NCI-H2081 treated with DMSO at 0.1 percent for 48 hours (cell line): ENCODE measurements at places on chromosomes 1 and 21.
A peak's percentile ranks its signal among the peaks of the same experiment; 100 is the strongest.

- no peak for DNase-seq
These were observed 59.1 kb upstream of the PDC start for GRCh38 chr1:186519982-186520381.

- DNase-seq: no peak
These were observed 4.4 kb upstream of the JUN start for GRCh38 chr1:58788259-58788658.

DNA sequence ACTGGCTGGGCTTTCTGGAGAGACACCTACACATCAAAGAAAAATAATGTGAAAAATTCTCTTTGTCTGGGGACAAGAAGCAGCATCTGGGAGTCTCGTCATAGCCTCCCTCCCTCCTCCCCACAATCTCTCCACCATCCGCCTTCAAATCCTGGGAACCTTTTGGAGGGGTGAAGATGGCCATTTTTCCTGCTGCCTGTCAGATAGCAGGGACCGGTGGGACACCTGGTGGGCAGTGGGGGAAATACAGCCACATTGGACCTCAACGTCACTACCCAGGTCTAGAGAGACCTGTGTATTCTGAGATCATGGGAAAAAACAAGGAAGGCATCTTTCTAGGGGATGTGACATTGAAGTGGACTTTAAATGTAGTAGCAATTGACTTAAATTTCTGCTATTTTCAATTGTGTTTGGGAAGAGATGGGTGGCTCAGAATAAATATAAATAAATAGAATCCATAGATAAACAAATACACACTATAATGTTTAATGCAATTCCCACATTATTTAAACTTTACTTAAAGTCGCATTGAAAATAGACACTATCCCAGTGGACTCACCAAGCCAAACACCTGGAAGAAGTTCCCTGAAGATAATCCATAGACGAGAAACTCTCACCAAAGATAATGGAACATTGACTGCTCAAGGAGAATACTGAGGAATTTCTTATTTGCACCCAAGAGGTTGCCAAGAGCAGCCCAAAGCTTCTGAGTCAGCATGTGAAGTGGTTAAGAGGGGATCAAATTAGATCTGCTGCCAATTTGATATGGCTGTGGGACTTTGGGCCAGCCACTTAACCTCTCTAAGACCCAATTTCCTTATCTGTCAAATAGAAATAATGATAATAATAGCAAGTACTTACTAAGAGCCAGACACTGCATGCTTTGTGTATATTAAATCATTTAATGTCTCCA, 147.6 kb upstream of the CAMK1G start:
- DNase-seq: no peak

DNA sequence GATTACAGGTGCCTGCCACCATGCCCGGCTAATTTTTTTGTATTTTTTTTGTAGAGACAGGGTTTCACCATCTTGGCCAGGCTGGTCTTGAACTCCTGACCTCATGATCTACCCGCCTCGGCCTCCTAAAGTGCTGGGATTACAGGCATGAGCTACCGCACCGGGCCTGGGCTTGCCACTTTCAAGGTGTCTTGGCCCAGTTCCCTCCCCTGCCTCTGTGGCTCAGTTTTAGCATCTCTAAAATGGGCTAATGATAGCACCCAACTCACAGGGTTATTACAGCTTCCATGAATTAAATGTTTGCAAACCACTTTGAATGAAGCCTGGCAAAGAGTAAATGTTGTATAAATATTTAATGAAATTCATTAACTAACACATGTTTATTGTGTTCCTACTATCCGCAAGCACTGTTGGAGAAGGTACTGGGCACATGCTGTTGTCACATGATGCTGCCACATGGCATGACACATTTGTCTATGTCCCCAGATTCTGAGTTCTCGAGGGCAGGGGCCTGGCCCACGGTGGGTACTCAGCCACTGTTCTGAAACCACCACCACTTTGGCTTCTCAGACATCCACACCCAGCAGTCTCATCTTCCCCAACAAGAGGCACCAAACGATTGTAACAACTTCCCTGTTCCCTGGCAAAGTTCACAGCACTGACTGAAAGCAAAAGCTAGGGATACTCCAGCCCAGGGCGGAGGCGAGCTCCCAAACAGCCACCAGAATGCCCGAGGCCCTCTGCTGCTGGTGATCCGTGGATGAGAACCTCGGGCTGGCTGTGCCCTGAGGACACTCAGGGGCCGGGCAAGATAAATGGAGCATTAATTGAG, 9.7 kb downstream of the IFFO2 start:
- DNase-seq: no peak

DNA sequence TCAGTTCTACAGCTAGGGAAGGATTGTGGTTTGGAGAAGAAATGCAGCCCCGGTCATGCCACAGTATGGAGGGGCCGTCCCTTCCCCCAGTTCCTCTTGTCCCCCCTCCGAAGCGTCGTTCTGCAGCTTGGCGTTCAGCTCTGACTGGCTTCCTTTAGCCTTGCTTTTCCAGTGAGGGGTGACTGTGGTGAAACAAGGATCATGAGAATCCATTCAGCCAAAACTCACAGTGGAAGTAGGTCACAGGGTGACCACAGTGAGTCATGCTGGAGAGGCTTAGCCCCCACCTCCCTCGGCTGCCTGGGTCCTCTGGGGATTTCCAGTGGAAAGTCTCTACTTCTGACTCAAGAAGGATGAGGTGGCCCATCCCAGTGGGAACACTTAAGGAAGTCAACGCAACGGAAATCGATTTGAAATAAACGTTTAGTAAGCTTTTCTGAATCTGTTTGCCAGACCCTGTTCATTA, 37.3 kb upstream of the COL6A2 start:
- DNase-seq: no peak

DNA sequence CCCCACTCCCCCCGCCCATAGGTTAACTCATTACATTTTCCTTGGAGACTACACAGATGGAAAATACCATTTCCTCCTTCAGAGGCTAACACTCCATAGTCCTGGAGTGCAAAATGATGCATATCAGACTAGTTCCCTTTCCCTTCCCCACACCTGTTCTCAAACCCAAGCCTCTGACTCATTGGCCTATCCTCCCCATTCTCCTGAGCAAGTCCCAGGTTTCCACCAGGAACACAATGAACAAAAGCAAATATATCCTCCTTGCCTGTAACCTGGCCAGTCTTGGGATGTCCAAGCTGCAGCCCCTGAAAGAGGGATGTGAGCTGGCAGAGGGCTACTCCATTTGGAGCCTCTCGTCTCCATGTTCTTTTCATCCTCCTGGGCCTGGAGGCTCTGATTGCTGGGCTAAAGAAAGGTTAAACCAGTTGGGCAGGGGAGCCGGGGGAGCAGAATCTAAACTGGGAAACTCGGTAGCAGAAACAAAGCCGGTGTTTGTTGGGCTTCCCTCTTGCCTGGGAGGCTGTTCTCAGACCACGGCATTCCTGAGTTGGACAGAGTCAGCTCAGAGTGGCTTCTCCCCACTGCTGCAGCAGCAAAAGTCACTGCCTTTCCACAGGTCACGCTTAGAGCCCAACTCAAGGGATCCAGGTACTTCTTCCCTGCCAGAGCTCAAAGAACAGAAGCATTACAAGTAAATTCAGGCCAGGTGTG, 13.9 kb downstream of the SSR2 start:
- DNase-seq: no peak

DNA sequence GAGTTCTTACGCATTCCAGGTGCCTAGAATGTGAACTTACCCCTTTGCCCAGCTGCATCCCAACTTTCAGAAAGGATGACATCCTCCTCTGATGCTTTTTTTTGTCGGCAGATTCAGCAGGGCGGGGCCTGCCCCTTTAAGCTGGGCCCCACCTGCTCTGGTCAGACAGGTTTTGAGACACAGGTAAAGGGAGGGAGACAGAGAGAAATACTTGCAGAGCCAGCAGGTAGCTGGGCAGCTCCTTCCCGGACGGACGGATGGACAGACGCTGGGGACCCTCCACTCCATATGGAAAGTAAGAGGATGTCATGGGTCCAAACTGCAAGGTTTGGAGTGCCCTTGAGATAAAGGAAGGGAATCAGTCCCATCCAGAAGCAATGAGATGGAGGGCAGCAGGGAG, at the start of gene TMEM79:
TSS of gene TMEM79 (plus strand) at position 214 of the 400 bp plus-strand sequence. CDS start 902 bp downstream, outside the sequence.
- DNase-seq: no peak

DNA sequence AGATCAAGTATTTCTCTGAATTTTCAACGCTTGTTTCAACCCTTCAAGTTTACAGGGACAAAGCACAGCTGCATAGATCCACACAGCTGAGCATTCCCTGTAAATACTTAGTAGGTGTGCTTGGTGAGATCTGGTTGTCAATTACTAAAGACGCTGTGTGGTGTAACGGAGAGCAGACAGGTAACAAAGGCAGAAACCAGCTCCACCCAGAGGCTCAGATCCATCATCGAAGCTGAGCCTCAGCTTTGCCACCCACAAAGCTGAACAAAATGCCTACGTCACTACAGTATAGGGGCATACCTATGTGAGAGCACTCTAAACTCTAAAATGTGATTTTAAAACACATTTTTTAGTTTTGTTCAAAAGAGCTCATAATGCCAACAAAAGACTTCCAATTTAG, 38.7 kb downstream of the PACC1 start:
- DNase-seq: no peak

DNA sequence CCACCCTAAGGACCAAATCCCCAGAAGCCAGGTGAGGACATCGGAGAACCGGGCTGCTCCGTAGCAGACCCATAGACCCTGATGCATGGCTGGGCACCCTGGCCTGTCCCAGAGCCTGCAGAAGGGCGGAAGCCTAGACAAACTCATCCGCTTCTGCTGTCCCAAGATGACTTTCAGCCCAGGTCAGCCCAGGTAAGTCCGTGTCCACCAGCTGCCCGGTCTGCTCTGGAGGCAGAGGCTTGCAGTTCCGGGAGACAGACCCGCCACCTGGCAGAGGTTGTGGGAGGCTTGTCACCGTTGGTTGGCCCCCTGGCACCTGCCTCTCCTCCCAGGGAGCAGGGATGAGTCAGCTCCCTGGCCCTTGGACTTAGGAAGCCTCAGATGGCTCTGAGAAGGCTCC, 22.8 kb upstream of the POFUT2 start:
- DNase-seq: no peak

GRCh38 chr1:87072904-87073303, 158.5 kb downstream of the HS2ST1 start:
- no peak for DNase-seq

DNA sequence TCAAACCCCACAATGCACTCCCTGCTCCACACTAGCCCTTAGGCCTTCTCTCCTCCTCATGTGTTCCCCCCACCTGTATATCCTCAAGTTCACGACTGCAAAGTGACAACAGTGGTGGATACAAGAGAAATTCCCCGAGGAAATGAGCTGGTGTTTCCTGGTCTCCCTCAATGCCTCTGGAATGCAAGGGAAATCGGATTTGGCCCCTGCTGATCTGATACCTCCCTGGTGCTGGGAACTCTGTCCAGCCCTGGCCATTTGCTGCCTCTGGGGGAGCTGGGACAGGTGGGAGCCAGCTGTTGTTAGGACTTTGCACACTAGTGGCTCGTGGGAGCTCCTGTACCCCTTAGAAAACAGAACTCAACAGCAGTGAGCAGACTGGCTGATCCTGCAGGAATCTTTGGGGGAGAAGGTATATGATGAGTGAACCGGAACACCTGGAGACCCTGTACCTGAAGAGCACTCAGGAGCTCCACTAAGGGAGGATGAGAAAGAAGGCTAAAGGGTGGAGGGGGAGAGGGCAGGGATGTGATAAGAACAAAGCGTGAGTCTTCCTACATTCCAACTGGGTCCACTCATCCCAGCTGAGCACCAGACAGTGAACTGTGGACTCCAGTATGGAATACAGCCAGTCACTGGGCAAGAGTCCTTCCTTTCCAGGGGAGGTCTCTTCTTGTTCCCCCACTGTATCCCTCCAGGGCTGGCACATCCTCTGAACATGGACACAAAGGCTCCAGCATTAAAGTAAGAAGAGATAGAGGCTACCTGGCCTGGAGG, 69.3 kb downstream of the PLXNA2 start:
- no peak for DNase-seq

GRCh38 chr1:235079443-235080296, 49.0 kb downstream of the TOMM20 start:
- peak; percentile 19 for DNase-seq

DNA sequence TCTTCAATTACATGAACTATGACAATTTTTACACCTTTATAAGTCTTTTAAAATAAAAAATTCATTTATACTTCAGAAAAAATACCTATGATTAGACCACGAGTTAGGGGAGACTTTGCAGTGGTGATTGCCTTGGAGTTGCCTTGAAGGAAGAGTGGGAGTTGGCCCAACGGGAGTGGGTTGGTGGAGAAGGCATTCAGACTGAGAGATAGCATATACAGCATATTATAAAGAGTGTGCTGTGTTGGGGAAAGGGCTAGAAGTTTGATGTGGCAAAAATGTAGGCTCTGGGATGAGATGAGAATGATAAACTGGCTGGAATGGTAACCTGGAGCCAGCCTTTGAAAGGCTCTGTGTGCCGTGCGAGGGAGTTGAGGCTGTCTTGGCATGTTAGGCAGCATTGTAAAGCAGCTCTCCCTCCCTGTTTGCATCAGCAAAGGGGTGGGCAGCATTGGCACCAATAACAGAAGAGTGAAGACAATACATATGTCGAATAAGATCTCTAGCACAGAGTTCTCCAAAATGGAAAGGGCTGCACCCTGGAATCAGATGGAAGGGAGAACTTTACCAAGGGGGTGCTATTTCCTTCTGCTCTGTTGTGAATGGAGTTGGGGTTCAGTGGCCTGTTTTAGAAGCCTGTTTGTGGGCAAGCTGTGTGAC, 24.4 kb downstream of the MPZL1 start:
- DNase-seq: no peak

DNA sequence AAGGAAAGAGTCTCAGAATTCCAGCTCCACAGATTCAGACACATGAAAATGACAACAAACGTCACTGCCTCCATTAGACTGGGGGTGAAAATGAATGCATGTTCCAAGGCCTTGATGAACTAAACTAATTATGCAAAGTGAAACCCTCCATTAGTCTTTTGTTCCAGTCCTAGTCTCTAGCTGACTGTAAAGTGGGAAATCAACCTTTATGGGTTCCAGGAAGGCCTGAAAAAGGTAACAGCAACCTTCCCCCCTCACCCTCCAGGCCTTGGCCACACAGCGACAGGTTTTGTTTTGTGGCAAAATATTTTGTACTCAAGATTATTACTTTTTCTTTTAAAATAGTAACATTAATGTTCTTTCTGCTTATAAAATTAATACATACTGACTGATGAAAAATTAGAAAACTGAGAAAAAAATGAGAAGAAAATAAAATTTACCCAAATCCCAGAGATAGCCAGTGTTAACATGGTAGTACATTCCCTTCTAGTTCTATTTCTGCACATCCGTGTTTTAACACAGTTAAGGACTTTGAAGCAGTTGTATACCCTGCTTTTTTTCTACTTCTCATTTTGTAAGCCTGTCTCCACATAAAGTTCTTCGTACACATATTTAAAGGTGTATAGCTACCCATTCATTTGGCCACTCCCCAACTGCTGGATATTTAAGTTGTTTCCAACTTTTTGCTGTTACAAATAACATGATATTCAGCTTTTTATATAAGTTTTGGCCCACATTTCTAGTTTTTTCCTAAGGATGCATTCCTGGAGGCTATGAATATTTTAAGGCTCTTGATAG, 60.9 kb downstream of the CD2 start:
- no peak for DNase-seq

- DNase-seq: no peak
These were observed 31.7 kb downstream of the ZP4 start for GRCh38 chr1:237858992-237859391.

GRCh38 chr1:20715406-20715805, 2.4 kb downstream of the KIF17 start:
- no peak for DNase-seq

- no peak for DNase-seq
These were observed 2.8 kb upstream of the ZNF678 start for GRCh38 chr1:227560393-227561173.

- no peak for DNase-seq
These were observed 19.5 kb upstream of the RGSL1 start for GRCh38 chr1:182430263-182431068.
